ENCODE measurements at places on chromosomes 3 and 15.

DNA sequence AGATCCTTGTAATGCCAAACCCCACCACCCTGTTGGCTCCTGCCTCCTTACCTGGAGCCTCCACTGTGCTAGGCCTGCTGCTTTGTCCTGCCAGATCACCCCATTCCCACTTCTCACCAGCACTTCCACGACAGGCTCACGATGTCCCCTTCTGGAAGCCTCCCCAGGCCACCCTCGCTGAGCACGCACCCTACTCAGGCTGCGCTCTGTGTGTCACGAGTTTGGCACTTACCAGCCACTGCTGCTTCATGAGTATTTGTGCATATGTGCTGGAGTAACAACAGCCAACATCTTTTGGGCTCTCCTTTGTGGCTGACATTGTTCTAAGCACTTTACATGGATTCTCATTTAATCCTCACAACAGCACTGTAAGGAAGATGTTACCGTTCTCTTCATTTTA is 58.1 kb downstream of the PDIA5 start:
- DNase-seq, result no peak

- DNase-seq, result no peak
These were observed 943.9 kb downstream of the ROBO1 start for GRCh38 chr3:78823859-78824258.

DNA sequence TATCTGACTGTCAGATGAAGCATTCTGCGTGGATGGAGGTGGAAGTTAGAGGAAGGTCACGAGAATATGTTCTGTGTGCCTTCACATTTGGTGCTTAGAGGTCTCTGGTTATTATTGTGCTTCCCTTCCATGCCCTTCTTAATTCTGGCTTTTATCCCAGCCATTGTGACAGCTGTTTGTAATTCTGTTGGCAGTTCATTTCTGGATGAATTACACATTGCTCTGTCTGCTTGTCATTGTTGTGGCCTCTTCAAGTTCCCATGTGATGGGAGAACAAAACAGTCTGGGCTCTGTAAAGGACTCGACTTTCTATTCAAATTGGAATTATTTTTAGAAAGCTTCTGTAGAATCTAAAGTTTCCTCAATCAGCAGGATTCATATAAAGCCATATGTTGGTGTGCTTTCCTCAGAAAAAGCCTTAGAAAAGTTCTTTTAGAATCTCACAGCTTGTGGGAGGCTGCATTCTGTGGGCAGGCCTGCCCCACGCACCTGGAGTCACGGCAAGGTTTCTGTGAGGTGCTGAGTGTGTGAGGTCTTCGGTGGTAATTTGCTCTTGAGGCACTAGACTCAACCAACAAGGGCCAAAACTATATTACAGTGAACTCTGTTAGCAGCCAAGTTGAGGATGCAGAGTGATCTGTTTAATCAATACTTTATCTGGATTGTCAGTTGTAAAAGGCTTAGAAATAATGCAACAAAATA is 397.4 kb upstream of the AZI2 start:
- DNase-seq, result no peak

- no peak for DNase-seq
These were observed 25.1 kb upstream of the FSTL1 start for GRCh38 chr3:120475722-120476377.

DNA sequence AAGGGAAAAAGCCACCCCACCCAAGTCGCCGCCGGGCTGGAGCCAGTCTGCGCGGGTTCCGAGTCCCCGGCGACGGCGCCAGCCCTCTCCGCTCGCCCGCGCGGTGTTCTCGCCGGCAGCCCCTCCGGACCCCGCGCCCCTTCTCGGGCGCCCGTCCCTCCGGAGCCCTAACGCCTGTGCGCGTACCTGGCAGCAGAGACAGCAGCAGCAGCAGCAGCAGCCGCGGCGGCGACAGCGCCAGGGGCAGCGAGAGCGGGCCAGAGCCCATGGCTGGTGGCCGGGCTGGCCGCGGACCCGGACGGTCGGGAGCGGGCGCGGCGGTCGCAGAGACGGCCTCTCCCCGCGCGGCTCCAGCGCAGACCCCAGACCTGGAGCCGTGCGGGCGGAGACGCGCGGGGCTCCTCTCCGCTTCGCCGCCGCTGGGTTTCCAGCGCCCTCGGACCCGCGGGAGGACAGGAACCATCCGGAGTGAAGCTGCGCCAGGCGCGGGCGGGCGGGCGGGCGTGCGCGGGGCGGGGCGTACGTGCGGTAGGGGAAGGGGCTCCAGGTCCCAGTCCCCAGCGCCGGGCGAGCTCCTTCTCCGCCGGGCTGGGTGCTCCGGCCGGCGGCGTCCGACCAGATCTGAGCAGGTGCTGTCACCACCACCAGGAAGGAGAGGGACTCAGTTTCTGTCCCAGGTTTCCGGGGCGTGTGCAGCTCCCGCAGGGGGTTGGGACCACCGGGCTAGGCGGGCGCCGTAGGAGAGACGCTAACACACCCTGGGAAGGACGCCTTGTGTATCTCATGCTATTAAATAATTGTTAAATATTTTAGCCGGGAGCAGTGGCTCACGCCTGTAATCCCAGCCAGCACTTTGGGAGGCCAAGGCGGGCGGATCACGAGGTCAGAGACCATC is at the start of gene CHRNA3:
Gene CHRNA3 (minus strand): TSS at position 470 of the 895 bp plus-strand sequence. CDS start 202 bp downstream, at position 268.
- no peak for DNase-seq

- DNase-seq, result no peak
These were observed 33.9 kb downstream of the HDAC11 start for GRCh38 chr3:13513913-13514517.

GRCh38 chr15:58185439-58185838 is 47.3 kb downstream of the AQP9 start:
- no peak for DNase-seq

Measured in activated CD4-positive, alpha-beta T cell treated with anti-CD3 and anti-CD28 coated beads for 1 hour (primary cell).